ENCODE measurements at places on chromosomes 5 and 9.
A peak's percentile ranks its signal among the peaks of the same experiment; 100 is the strongest.

GRCh38 chr5:57692582-57693487 lies 210.2 kb upstream of the ACTBL2 start:
- peak; percentile 94 for DNase-seq

DNA sequence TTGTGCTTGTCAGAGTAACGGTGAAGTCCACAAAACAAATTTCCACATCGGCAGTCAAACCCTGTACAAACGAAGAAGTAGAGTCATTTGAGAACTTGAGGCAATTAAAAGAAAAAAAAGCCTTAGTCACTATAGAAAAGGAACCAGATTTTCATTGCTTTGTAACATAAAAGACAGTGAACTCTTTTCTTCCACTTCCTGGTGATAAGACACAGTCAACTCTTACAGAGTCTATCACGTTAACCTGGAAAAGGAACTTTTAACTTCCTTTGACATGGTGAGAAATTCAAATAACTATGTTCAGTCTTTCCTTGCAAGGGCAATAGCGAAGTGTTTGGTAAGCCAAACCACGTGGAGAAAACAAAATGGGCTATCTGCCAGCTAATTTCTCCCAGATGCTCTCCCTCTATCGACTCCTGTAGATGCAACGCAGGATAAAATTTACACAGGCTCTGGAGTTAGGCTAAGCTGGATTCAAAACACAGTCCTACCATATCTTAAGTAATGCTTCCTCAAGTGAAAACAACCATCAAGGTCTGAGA lies 8.9 kb downstream of the ZFAND5 start:
- DNase-seq: no peak

GRCh38 chr5:108655750-108656450 lies 91.8 kb upstream of the FER start:
- peak; percentile 71 for DNase-seq

GRCh38 chr9:122128007-122128968 lies 31.3 kb downstream of the NDUFA8 start:
- no peak for DNase-seq
